Right lobe of liver (tissue), 6 donors: ENCODE measurements at places on chromosomes 3 and 15. TPM values are rescaled to one million over a fixed set of nuclear protein-coding genes. Genes with fewer than 3 reads are reported as not detected.

The ANKRD34C gene
- total RNA-seq, result not detected

The NEK10 gene
- 2.2 TPM for total RNA-seq

The DNAJC17 gene
- total RNA-seq, result 13.5 TPM

The C3orf85 gene
- total RNA-seq, result 12.6 TPM

The PRKCD gene
- total RNA-seq, result 4.9 TPM

The KCNAB1 gene
- total RNA-seq, result 1.8 TPM

The PAQR5 gene
- 0.28 TPM for total RNA-seq

The ANKDD1A gene
- 0.32 TPM for total RNA-seq

The CPEB1 gene
- not detected for total RNA-seq

The FBXW12 gene
- not detected for total RNA-seq

The TIGIT gene
- total RNA-seq, result 0.34 TPM

The SLC9A9 gene
- 5.7 TPM for total RNA-seq

The LOXL1 gene
- 2.3 TPM for total RNA-seq

The HLTF gene
- 10.5 TPM for total RNA-seq

The XYLB gene
- total RNA-seq, result 41.6 TPM

The C2CD4A gene
- not detected for total RNA-seq

The KCNH8 gene
- not detected for total RNA-seq

The EEF1AKMT4 gene
- 15.1 TPM for total RNA-seq

The SKOR1 gene
- 0.21 TPM for total RNA-seq

The SCAANT1 gene
- total RNA-seq, result not detected

The CHL1 gene
- 1.1 TPM for total RNA-seq

The STRIT1 gene
- not detected for total RNA-seq

The TM4SF18 gene
- total RNA-seq, result 2.3 TPM

The ERICH6 gene
- not detected for total RNA-seq

The CLDN16 gene
- 0.97 TPM for total RNA-seq

The EOGT gene
- 4.4 TPM for total RNA-seq

The TRPC1 gene
- total RNA-seq, result 0.42 TPM

The ATP10A gene
- 1.00 TPM for total RNA-seq

The GOLGA8T gene
- not detected for total RNA-seq

The SPATA12 gene
- total RNA-seq, result not detected

The GOLGA6D gene
- 0.37 TPM for total RNA-seq

The TMEM212 gene
- not detected for total RNA-seq

The AHSG gene
- 1,407 TPM for total RNA-seq

The FETUB gene
- 8.4 TPM for total RNA-seq

The MAP6D1 gene
- 0.37 TPM for total RNA-seq

The FOXL2NB gene
- not detected for total RNA-seq

The DUOX2 gene
- 0.02 TPM for total RNA-seq

The MCTP2 gene
- 2.3 TPM for total RNA-seq

The ITIH4 gene
- total RNA-seq, result 1,573 TPM

The ZIC1 gene
- 12.2 TPM for total RNA-seq

The RBSN gene
- 11.5 TPM for total RNA-seq

The ZBBX gene
- total RNA-seq, result not detected

The BFSP2 gene
- not detected for total RNA-seq

The UPK1B gene
- not detected for total RNA-seq

The CCR8 gene
- total RNA-seq, result not detected

The DOCK3 gene
- not detected for total RNA-seq

The PFN2 gene
- 6.9 TPM for total RNA-seq

The ADAMTSL3 gene
- total RNA-seq, result 17.7 TPM

The CASR gene
- total RNA-seq, result 0.16 TPM

The GPR15 gene
- total RNA-seq, result not detected

The RLBP1 gene
- total RNA-seq, result not detected

The DLL4 gene
- total RNA-seq, result 4.0 TPM

The CYP8B1 gene
- total RNA-seq, result 237 TPM

The GOLIM4 gene
- 44.9 TPM for total RNA-seq

The ALDH1A3 gene
- total RNA-seq, result 1.6 TPM

The TF gene
- total RNA-seq, result 25,349 TPM

The MB21D2 gene
- total RNA-seq, result 0.86 TPM

The BTLA gene
- 0.61 TPM for total RNA-seq

The NFKBIZ gene
- total RNA-seq, result 83.1 TPM

The SLC28A1 gene
- 44.0 TPM for total RNA-seq
